Activated CD8-positive, alpha-beta memory T cell treated with anti-CD3 and anti-CD28 coated beads for 24 hours (primary cell): ENCODE measurements at places on chromosomes 1 and 21.

DNA sequence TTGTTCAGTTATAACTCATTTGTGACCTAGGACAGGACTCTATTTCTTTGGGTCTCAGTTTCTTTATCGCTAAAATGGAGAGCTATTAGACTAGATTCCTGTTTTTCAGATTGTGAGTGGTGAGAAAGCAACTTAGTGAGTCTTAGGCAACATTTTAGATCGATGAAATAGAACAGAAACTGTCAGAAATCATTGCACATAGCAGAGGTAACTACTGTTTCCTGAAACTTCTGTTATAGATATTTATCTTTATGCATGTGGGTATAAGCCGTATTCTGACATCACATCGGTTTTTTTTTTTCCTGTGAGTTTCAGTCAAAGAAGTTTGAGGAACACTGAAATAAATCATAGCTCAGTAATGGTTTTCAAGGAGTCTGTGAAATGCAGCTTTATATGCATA is 42.1 kb upstream of the DNAJC6 start:
- DNase-seq: no peak

DNA sequence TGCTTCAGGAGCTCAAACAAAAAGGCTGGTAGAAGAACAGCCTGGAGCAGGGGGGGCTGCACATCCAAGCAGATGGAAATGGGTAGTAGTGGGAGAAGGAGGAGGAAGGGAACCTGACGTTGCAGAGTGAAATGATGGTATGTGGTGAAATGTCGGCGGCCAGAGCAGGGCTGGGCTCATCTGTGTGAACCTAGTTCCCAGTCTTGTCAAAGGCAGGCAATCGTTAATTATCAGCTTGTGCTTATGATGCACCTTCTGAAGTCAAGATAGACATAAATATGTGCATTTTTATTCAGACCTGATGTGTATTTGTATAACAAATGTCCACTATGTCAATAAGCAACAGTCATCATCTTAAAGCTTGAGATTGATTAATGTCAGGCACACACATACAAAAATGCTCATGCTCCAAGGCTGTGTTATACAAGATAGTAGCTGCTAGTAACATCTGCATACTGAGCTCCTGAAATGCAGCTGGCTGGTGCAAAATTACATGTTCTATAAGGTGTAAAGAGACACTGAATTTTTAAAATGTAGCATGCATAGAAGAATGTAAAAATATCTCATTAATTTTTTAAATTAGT is 10.6 kb upstream of the ATP6V1G3 start:
- no peak for DNase-seq

- DNase-seq: no peak
Measured at GRCh38 chr1:33332881-33333280, 12.0 kb upstream of the A3GALT2 start.

DNA sequence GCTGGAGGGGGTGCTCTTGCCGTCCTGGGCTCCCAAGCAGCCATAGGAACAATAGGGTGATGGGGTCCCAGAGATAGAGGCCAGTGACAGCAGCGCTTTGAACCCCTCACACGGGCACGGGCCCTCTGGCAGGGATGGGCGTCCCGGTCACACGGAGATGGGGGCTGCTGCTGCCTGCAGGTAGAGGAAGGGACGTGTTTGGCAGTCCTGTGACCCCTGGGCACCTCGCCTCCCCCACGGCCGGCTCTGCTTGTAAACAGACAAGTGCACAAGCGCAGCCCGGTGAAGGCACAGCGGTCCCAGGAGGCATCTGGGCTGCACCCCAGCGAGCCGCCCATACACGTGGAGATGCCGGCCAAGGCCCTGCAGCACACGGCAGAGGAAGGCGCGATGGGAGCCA is 36.5 kb upstream of the PDE9A start:
- DNase-seq: no peak

GRCh38 chr21:23524685-23525084 is 2082.6 kb downstream of the MRPL39 start:
- no peak for DNase-seq

- DNase-seq: no peak
Measured at GRCh38 chr1:66384258-66384921, 149.6 kb upstream of the SGIP1 start.
